WERI-Rb-1 (cell line): ENCODE measurements at places on chromosomes 2 and 18.

DNA sequence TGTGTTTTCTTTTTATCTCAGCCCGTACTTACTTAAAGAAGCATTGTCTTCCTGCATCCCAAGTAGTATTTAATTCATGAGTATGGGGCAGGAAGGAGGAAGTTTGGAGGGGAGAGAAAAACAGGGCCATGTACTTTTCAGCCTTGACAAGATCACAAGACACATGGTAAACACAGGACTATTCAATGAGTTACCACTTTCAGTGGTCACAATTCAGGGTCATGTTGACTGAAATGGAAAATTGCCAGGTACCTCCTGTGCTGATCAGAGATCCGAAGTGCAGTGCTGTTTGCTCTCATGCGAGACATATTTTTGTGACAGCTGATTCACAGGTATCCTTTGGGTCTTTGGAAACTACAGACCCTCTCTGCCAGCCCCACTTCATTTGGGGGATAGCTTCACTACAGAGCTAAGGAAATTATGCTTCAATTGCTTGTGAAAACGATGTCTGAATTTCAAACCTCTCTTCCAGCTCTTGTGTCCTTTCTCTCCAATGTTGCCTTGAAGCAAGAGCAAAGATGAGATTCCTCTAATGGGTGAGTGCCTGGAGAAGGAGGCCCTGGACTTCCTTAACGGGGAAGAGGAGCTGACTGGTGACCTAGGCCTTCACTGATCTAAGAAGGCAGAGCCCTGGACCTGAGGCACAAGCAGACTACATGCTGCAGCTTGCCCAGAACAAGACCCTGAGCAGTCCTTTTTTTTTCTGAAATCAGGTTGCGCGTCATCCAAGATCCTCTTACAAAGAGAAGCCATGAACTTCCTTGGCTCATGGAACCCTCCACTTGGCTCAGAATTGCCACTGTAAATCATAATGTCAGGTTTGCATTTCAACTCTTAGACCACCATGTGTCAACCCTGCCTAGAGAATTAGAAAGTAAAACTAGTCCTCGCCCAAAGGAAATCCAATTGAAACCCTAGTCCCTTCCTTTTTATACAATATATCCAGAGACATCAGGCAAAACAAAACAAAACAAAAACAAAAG, 44.1 kb downstream of the EVA1A start:
- no peak for DNase-seq

- DNase-seq = peak; percentile 26
These were observed 188.0 kb downstream of the CDH7 start for GRCh38 chr18:65938592-65939372.

GRCh38 chr18:55627007-55627406, 39.0 kb upstream of the TCF4 start:
- DNase-seq = no peak

- no peak for DNase-seq
These were observed 94.1 kb downstream of the AAK1 start for GRCh38 chr2:69549421-69549820.

DNA sequence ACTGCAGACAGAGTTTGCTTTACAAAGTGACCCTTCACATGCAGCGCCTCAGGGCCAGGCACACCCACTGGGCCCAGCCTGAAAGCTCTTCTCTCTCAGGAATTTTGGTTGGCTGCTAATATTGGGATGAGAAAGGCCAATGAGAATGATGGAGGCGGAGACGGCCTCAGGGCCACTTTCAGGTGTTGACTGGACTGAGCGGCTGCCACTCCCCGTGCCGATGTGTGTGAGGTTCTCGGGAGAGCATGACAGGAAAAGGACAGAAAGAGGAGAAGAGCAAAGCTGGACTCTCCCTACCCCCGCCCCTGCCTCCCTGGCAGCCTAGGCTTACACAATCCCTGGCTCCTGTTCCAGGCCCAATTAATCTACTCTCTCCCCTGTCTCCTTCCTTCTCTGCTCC, 155.7 kb downstream of the CELF4 start:
- DNase-seq = no peak

DNA sequence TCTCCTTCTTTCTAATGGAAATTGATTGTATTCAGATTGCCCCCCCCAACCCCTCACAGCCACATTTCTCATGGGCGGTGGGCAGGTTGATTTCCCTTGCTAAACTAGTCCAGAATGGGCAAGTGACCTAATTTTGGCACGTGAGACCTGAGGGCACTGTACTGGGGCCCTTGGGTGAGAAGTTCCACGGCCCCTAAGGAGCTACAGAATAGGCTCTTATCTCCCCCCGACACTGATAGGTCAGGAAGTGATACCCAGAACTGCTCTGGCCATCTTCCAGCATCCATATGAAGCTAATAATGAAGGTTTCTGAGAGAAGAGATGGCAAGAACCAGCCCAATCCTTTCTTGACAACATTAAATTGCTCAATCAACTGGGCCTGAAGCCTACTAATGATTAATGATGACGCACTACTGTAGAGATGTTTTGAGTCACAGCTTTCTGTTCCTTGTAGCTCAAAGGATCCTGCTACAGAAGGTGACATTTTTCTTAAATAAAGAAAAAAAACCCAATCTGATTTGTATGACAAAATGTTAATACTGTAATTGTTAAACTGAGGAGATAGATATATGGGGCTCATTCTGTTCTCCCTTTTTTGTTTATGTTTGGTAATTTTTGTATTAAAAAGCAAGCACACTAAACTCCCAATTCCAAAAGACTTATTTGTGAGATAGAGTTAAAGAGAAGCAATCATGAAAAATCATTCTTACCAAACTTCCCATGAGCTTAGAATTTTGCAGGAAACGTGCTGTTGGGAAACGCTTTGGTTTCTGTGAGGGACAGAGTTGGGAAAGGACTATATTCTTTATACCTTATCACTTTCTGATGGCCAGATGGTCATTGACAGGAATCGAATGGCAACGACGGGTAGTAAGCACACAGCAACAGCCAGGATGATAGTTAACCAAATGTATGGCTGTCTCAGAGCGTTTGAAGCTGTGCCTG, 28.2 kb upstream of the NARS1 start:
- DNase-seq = no peak

GRCh38 chr2:130795431-130795830, 40.1 kb downstream of the AMER3 start:
- no peak for DNase-seq

- no peak for DNase-seq
These were observed 300.7 kb upstream of the UBE2E3 start for GRCh38 chr2:180679693-180680092.

GRCh38 chr18:73670524-73670923, 477.1 kb downstream of the FBXO15 start:
- DNase-seq = no peak

GRCh38 chr2:23571527-23572282, 186.7 kb downstream of the KLHL29 start:
- DNase-seq = no peak

DNA sequence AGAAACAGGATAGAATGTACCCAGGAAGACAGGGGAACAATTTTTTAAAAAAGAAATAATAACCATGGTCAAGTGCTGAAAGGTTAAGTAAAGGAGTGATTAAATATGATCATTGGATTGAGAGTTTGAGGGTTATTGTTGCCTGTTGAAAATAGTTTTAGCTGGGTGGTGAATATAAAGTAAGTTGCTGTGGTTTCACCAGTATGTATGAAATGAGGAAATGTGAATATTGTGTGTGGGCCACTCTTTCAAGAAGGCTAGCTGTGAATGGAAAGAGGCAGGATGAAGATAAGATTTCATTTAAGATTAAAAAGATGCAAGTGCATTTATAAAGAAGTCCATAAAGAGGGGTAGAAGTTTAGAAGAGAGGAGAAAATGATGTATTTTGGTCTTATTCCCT, 53.8 kb downstream of the GULP1 start:
- no peak for DNase-seq

GRCh38 chr18:12329125-12329698, 21.2 kb downstream of the TUBB6 start:
- DNase-seq = no peak

DNA sequence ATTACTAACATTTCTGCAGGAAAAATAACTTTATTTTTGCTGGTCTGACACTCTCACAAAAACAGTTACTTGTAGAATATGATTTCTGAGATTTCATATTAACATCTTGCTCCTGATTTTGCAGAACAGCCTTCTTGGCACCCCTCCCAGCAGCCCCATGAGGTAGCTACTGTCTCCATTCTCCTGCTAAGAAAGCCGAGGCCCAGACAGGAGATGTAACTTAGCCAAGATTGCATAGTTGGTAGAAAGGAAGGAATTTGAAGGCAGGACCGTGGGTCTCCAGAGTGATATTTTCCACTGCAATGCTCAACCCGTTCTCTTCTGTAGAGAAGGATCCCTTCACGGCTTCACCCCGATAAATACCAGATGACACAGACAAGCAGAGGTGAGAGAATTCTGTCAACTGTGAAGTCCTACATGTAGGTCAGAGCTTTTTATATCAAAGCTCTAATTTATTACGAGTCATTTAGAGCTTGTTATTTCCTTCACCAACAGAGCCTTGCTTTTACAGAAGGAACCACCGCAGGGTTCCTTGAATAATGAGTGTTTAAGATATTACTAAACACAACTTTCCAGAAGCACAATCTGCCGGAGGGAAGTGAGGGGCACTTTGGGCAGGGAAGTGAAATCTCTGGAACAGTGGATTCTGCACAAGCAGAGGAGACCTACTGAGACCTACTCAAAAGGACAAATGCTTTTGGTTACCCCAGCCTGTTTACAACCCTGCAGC, 48.0 kb upstream of the MYCN start:
- DNase-seq = no peak

GRCh38 chr2:67466734-67467133, 69.6 kb downstream of the ETAA1 start:
- DNase-seq = no peak
